ENCODE measurements at places on chromosomes 5 and 9. TPM values are rescaled to one million over a fixed set of nuclear protein-coding genes. Genes with fewer than 3 reads are reported as not detected.

PCDHGB3 gene
- 0.92 TPM for total RNA-seq

ACTBL2 gene
- not detected for total RNA-seq

CDH10 gene
- not detected for total RNA-seq

RNF183 gene
- not detected for total RNA-seq

RPL37 gene
- 873 TPM for total RNA-seq

GRCh38 chr9:131001990-131002389 lies 7.0 kb upstream of the LAMC3 start:
- H3K36me3 ChIP-seq, result no peaks in the 10 kb centered on the region
- no peak overlapping the region for H3K4me3 ChIP-seq
- peaks cover 16% of the 10 kb centered on the region for H3K27me3 ChIP-seq
- no peaks in the 10 kb centered on the region for H3K4me1 ChIP-seq
- H3K27ac ChIP-seq, result no peak overlapping the region

- DNase-seq, result no peak
- no peak overlapping the region for H3K4me3 ChIP-seq
- H3K4me1 ChIP-seq, result peaks cover 12% of the 10 kb centered on the region
- H3K27ac ChIP-seq, result no peak overlapping the region
- peaks cover 82% of the 10 kb centered on the region for H3K27me3 ChIP-seq
Measured at GRCh38 chr9:77023726-77024125, 4.3 kb downstream of the FOXB2 start.

GRCh38 chr5:115480271-115480670 lies 64.3 kb downstream of the FEM1C start:
- H3K27ac ChIP-seq, result no peak overlapping the region
- no peaks in the 10 kb centered on the region for H3K36me3 ChIP-seq
- no peak for DNase-seq
- no peaks in the 10 kb centered on the region for H3K4me1 ChIP-seq

- H3K4me3 ChIP-seq, result no peak overlapping the region
- peak overlapping the region; percentile 23 for H3K27ac ChIP-seq
- H3K4me1 ChIP-seq, result peaks cover 37% of the 10 kb centered on the region
- H3K27me3 ChIP-seq, result no peaks in the 10 kb centered on the region
Measured at GRCh38 chr5:14445576-14446290, 135.9 kb upstream of the OTULINL start.

DNA sequence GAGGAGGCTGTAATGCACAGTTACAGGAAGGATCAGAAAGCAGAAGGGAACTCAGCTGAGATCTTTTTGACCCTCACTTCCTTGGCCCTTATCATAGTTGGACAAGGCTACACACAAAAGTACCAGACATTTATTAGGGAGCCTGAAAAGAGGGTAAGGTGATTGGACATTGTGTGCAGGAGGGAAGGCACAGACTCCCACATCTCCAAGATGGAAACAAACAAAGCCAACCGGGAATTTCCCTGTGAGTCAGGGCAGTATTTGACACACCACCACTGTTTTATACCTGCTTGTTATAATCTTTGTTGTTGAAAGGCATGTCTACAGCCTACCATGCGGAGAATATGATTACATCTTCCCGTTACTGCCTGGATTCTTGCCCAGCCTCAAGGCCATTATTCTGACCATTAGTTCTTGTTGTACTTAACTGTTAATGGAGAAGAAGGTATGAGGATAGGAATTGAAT lies 3.0 kb upstream of the CCNG1 start:
- H3K27ac ChIP-seq, result no peak overlapping the region
- H3K36me3 ChIP-seq, result no peaks in the 10 kb centered on the region
- H3K27me3 ChIP-seq, result no peaks in the 10 kb centered on the region
- H3K4me1 ChIP-seq, result peaks cover 8% of the 10 kb centered on the region
- no peak for DNase-seq

DNA sequence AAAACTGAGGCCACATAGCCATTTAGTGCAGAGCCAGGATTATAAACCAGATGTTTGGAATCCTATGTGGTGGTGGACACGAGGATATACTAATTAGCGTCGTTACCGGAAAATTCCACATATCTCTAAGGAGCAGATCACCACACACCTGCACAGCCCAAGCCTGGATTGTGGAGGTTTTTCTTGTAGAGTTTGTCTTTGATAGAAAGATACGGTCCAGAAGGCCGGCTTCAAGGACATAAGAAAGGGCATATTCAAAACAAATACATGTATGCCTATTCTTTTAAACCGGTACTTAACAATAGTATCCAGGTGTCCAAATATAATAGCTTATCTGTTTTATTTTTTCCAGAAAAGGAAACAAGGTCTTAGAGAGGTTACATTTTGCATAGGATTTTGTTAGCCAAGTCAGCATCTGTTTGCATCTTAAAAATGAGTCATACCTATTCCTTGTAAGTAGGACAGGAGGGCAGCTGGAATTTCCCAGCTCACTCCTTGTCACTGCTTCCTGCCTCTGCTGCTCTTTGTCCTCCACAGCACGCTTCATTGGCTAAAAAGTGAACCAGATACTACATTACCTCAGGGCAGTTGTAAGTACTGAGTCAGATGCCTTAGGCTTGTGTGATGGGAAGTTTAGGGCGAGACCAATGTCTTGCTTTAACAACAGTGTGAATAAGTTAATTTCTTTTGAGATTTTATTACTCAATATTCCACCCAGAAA lies 3.6 kb downstream of the TMC1 start:
- H3K4me1 ChIP-seq, result peaks cover 16% of the 10 kb centered on the region
- H3K4me3 ChIP-seq, result no peak overlapping the region
- DNase-seq, result no peak
- H3K27me3 ChIP-seq, result no peaks in the 10 kb centered on the region
- H3K27ac ChIP-seq, result peak overlapping the region; percentile 67

- no peaks in the 10 kb centered on the region for H3K36me3 ChIP-seq
- H3K27me3 ChIP-seq, result no peaks in the 10 kb centered on the region
- no peak for DNase-seq
- H3K27ac ChIP-seq, result no peak overlapping the region
- H3K4me1 ChIP-seq, result no peaks in the 10 kb centered on the region
- no peak overlapping the region for H3K4me3 ChIP-seq
Measured at GRCh38 chr5:171570244-171570825, 150.9 kb downstream of the FGF18 start.

DNA sequence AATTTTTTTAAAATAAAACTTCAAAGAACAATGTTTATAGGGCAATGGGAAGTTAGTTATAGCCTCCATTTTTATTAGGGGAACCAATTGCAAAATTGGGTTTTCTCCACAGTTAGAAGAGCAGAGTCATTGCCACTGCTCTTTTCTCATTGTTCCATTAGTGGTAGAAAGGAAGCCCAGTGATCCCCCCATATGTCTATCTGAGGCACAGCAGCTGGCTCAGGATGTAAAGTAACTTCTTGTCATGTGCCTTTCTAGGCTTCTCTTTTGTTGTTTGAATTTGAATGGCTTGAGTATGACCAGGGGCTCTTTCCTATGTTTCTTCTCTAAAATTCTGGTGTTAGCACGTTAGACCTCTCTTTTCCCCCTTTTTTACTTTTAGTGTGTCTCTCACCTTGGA lies 61.2 kb downstream of the UBAP1 start:
- no peaks in the 10 kb centered on the region for H3K27me3 ChIP-seq
- H3K4me3 ChIP-seq, result no peak overlapping the region
- H3K36me3 ChIP-seq, result peaks cover 59% of the 10 kb centered on the region

DNA sequence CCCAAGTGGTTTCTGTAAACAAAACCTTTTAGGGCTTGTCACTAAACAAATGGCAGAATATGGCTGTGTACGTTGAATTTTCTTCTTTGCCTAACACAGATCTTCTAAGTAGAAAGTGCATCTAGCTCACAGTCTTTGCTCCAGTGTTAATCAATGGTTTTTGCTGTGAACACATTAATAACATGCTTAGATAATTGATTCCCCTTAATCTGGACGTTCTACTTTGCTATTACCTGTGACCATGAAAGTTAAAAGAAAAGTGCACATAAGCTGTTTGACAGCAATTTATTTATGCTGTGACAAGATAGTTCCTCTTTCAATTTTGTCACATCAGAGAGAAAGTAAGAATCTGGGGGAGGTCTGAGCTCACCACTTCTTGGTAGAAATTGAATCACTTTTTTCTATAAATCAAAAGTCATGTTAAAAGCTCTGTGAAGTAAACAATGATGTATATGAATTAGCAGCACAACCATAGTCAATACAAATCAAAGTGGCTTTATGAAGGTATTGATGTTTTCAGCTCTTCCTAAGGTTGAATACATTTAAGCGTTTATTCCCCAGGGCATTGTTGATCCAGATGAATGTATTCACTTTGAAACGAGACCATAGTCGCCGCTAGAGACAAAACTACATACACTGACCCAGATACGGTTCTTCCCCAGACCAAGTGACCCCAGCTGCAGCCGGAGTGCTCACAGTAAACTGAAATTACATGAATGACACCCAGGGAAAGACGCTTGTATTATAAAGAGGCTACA lies 174.6 kb upstream of the ZNF608 start:
- H3K36me3 ChIP-seq, result no peaks in the 10 kb centered on the region
- no peak for DNase-seq
- no peaks in the 10 kb centered on the region for H3K27me3 ChIP-seq
- no peak overlapping the region for H3K4me3 ChIP-seq
- no peak overlapping the region for H3K27ac ChIP-seq
- peaks cover 14% of the 10 kb centered on the region for H3K4me1 ChIP-seq

DNA sequence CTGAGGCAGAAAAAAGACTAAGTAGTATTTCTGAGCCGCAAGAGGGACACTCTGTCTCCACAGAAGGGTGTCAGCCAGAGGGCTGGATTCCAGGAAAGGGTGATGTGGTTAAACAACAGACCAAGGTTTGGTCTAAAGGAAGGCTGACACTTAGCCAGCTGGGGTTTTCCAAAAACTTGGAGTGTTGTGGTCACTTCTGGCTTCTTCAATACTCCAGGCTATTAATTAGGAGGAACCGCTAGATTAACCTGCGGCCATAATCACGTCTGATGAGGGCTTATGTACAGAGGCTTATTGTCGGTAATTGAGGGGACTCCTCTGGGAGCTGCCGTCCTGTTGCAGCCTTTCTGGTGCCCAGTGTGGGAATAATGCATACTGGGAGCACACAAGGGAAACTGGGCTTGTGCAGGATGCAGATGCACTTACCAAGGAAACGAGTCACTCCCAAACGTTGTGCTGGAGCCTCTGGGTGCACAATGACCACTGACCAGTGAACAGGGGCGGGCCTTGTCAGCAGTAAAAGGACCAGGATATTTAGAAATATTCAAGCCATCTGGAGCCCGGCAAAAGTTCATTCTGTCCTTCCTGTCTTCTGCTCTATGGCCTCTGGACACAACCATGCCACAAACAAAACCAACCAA lies 70.2 kb upstream of the TUT7 start:
- H3K27me3 ChIP-seq, result no peaks in the 10 kb centered on the region
- no peak overlapping the region for H3K27ac ChIP-seq
- no peaks in the 10 kb centered on the region for H3K4me1 ChIP-seq

GRCh38 chr9:25177858-25178257 lies 500.4 kb downstream of the TUSC1 start:
- no peak overlapping the region for H3K4me3 ChIP-seq
- no peaks in the 10 kb centered on the region for H3K27me3 ChIP-seq
- no peaks in the 10 kb centered on the region for H3K4me1 ChIP-seq
- no peak for DNase-seq

DNA sequence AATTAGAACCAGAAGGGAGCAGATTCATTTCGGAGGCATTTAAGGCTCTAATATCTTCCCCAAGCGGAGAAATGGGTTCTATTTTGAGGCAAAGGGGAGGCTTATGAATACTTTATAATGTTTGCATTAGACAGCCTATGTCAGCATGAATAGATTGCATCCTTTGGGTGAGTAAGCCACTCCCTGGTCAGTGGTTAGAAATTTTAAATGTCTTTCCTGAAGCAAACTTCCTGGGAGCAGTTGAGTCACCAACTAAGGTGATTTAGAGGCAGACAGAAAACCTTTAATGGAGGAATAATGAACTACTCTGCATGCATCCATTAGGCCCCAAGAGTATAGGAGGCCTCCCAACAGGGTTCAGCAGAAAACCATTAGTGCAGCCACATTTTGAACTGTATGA lies 204.9 kb downstream of the ELAVL2 start:
- H3K36me3 ChIP-seq, result no peaks in the 10 kb centered on the region
- H3K27ac ChIP-seq, result no peak overlapping the region
- no peaks in the 10 kb centered on the region for H3K4me1 ChIP-seq

All from psoas muscle (tissue), 8 donors.